ENCODE measurements at places on chromosomes 13 and 19.

GRCh38 chr13:96492766-96493165, 402.9 kb downstream of the HS6ST3 start:
- no peak for DNase-seq

GRCh38 chr19:38583219-38583984, 34.4 kb downstream of the MAP4K1 start:
- DNase-seq, result no peak

- no peak for DNase-seq
Observed at GRCh38 chr19:40147693-40148347, 43.4 kb upstream of the MAP3K10 start.

- no peak for DNase-seq
Observed at GRCh38 chr19:7421941-7422744, 66.7 kb downstream of the PEX11G start.

GRCh38 chr19:389255-389934, 19.6 kb downstream of the C2CD4C start:
- DNase-seq, result no peak

GRCh38 chr19:16088351-16089009, 12.2 kb downstream of the TPM4 start:
- DNase-seq, result no peak

DNA sequence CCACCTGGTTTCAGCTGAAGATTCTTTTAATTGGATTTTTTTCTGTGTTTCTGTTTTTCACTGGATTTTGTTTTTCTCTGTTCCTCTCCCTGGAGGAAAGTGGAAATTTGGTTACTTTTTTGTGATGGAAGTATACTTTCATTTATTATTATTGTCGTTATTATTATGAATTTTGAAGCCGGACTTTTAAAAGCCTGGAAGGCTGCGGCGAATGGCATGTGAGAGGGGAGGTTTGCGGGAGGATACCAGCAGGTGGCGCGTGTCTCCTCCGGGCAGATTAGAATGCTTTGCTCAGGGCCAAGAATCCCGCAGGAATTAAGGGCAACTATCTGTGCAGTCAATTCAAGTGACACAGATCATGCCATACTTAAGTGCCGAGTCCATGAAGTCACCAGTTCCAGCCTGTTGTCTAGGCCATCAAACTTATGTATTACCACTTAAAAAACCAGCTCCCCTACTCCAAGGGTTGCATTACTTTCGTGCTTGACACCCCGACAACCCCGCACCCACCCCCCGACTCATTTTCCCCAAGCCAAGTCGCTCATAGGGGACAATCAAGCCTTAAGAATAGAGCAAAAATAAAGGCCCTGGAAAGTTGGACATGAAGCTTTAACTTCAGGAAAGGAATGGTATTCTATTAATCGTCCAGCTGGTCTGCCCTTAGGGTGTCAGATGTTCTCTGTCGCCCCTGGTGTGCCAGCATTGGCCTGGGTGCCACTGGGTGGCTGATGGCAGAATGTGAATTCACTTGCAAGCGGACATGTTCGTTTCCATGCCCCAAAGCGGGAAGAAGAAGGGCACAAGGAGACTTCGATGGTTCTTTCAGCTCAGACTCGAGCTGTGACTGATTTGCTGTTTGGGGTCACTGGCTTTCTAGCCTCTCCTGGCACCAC, 1.3 kb upstream of the LRCH1 start:
- DNase-seq, result peak; percentile 51

DNA sequence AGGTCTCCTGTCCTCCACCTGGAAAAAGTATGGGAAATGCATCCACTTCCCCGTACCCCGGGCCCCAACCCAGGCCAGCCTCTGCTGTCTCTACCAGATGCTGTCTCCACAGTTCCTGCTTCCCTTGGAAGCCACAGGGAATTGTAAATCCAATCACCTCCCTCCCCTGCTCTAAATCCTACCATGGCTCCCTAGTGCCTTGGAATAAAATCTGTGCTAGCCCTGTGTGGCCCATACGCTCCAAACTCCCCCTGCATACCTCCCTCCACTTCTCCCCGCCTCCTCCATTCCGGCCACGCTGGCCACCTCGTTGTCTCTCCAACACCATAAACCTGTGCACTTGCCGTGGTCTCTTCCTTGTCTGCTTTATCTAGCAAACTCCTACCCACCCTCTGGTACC, 31.2 kb downstream of the UNC13A start:
- DNase-seq, result no peak

DNA sequence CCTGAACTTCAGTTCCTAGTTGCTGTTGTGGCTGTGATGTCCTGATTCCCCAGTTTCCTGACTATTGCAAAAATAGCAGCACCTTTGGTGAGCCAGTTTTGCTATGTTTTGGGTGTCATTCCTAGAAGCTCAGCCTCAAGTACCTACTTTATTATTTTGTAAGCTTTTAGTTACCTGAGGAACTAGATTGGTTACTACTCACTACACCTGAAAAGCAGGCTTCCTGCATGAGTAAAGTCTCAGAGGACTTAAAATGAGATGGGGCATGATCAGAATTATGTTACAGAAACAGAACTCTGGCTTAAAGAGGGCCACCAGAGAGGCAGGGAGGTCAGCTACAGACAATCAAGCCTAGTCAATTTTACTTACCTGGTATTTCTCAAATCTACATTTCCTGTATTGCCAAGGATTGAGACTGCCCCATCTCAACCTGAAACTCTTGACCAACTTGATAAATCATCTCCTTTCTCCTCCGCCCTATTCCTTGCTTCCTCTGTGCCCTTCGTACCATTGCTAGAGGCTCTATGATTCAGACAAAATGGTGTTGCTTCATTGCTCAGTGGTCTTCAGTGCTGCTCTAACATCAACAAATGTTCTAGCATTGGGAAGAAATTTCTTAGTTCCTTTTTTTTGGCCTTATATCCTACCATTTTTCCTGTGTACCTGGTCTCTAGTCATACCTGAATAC, 58.9 kb downstream of the RAP2A start:
- no peak for DNase-seq

- no peak for DNase-seq
Observed at GRCh38 chr13:31824705-31825517, 85.6 kb downstream of the RXFP2 start.

DNA sequence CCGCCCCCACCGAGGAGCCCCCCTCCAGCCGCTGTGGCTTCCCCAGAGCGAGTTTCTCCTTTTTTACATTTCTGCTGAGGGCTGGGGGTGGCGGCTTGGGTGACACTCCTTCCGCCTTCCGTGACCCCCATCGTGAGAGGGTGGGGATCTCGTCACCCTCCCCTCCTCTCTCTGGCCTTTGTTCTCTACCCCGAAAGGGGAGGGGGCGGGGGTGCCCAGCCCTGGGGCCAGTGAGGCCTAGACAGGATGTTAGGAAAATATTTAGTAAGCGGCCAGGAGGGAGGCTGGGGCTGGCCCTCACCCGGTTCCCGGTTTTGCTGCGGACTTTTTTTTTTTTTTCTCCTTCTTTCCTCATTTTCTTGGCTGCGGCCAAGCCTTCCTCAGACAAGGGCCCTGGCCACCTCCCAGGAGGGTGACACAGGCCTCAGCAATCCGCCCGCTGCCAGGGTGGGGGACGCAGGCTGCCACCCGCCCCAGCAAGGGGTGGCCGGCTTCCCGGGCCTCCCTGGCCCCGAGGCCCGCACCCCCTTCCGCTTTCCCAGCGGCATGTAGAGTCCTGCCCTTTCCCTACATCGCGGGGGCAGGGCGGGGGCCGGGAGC, 3.9 kb downstream of the MIDN start:
- DNase-seq, result peak; percentile 49

DNA sequence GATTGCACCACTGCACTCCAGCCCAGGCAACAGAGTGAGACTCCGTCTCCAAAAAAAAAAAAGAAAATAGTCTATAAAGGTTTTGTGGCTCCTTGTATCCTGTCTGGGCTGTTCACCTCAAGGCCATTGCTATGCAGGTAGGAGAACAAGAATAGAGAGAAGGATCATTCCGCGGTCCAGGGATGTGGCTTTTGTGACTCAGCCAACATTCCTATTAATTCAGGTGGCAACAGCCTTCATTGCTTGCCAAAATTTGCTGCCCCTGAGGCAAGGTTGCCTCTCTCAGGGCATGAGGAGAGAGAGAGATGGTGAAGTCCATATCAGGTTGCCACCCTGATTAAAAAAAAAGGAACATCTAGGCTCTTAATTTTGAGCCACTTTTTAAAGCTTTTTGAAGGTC, 8.0 kb downstream of the ZNF551 start:
- DNase-seq, result no peak

DNA sequence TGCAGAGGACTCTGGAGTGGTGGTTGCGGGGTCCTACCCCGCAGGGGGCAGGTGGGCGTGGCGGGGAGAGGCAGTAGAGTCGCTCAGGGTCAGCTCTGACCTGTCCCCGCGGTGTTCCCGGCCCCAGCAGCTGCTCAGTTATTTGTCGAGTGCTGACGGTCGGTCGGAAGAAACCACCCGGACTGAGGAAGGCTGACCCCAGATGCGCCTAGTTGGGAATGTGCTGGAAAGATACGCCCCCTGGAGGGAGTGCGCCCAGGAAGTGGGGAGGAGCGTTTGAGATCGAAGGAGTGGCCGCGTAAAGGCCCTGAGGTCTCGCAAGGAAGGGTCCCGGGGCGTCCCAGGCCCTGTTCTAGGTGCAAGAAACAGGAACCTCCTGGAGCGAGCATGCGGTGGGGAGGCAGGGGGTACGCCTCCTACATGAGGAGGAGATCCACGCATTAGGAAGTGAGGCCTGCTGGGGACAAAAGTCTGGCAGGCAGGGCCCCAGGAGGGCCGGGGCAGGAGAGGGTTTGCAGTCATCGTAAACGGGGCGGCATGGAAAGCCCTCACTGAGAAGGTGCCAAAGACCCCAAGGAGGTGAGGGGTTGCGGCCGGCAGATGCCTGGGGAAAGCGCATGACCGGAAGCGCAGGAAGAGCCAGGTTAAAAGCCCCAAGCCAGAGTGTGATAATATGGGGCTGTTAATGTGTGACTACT, 9.2 kb downstream of the CCDC8 start:
- no peak for DNase-seq

DNA sequence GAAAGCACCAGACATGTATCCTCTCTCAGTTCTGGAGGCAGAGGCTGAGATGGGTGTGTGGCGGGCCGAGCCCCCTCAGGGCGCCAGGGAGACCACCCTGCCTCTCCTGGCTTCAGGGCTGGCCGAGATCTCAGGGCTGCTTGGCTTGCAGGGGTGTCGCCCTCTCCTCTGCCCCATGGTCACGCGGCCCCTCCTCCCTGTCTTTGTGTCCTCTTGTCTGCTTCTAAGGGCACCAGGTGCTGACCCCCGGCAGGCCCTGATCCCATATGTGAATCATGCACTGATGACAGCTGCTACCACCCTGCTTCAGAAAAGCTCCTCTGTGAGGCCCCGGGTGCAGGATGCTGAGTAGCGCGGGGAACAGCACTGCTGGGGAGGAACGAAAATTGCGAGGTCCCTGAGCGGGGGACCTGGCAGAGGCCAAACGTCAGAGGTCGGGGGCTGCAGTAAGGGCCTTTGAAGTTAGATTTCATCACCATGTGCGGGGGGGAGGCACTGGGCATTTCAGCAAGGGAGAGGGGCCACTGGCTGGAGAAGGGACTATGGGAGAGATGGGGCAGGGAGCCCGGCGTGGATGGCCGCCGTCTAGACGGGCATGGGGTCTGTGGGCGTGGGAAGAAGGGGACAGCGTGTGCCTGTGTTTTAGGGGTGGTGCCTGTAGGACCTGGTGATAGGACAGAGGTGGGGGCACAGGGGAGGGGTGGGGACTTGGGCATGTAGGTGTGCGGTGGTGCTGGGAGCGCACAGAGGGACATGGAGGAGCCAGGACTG, 125.2 kb downstream of the KDM4B start:
- DNase-seq, result no peak

GRCh38 chr19:54100561-54100960, at the start of gene OSCAR:
TSS of gene OSCAR (minus strand) at chr19:54100803. CDS start at chr19:54100792, 11 bp downstream.
- DNase-seq, result no peak

DNA sequence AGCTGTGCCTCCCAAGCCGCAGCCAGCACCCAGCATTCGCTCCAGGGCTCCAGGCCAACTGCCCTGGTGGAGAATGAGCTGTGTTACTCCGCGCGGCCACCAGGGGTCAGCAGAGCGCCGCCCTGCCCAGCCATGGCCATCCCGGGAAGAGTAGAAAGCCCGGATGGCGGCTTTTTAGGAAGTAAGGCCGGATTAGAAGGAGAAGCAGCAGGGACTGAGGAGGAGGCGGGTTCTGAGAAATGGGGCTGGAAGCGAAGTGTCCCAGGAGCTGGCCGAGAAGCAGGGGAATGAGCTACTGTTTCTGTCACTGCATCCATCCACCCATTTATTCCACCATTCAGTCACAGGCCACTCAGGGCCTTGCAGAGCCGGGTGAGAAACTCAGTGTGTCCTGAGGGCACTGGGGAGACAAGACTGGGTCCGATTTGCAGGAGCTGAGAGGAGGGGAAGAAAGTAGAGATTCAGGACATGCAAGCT, 6.6 kb upstream of the NPAS1 start:
- DNase-seq, result peak; percentile 35

DNA sequence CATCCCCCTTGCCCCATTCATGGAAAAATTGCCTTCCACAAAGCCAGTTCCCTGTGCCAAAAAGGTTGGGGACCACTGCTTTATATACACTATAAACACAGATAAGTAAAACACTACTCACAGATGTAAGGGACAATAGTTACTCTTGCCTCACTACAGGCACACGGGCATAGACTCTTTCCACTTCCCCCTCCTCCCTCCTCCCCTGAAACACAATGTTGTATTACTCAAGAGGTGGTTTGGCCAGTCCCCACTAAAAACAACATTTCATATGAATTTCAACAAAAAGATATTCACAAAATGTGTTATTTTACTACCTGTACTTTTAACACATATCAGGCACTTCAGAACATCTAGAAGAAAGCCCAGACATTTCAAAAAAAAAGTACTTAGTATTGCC, 45.1 kb downstream of the EPSTI1 start:
- DNase-seq, result no peak

- DNase-seq, result no peak
Observed at GRCh38 chr13:108120856-108121255, 94.5 kb downstream of the LIG4 start.

DNA sequence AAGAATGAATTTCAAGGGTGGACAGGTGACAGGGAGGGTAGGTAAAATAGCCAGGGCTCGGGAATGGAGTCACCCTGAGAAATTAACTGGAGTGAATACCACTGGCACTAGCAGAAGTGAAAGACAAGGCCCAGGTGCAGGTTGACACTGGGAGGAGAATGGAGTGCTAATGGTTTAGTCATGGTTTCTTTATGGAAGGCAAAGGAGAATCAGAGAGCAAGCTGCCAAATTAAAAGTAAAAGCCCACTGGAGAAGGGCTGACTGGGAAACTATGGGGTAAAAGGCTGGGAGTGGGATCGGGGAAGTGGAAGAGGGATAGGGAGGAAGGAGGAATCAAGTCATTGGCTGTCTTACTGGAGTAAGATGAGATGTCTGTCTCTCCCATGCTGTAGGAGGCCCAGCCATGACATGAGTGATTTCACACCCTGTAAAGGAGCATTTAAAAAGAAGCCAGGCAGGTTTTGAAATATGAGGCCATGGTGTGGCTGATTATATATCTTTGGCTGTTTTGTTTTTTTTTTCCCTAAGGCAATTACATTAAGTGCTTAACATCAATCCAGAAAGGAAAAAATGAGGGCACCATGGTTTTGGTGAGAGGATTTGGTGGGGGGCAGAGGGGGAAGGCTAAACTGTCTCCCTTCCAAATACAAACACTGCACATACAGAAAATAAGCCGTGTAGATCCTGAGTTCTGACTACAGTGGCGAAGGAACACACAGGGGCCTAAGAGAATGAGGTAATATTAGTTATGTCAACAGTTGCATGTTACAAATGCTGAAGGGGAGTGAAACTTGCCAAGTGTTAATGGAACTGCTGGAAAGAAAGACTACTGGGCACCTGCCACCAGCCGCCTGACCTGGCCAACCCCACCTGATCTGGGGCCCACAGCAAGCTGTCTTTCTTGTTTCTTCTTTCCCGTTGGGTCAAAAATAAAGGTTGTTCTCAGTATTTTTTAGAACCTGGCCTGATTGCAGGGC, 183.5 kb upstream of the TSC22D1 start:
- no peak for DNase-seq

Measured in stimulated activated naive CD4-positive, alpha-beta T cell treated with Interleukin-2 at 50 U/mL for 16 hours (primary cell).